Fibroblast of pulmonary artery (primary cell): ENCODE measurements at places on chromosomes 4 and X.

DNA sequence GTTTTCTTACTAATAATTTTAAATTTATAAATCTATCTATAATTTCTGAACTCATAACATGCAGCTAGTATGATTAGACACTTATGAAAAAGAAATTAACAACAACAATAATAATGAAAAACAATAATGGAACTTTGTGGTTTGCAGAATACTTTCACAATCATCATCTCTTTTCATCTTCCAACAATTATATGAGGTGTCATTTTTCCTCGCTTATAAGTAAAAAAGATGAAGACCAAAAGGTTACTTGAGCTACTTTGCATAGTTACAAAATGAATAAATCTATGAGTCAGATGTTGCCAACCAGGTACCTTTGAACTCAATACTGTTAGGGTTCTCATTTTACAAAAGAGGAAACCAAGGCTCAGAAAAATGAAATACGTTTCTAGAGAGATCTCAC lies 98.5 kb upstream of the ELOVL6 start:
- no peak for DNase-seq

GRCh38 chr4:65242156-65242846 lies 428.0 kb downstream of the EPHA5 start:
- no peak for DNase-seq

DNA sequence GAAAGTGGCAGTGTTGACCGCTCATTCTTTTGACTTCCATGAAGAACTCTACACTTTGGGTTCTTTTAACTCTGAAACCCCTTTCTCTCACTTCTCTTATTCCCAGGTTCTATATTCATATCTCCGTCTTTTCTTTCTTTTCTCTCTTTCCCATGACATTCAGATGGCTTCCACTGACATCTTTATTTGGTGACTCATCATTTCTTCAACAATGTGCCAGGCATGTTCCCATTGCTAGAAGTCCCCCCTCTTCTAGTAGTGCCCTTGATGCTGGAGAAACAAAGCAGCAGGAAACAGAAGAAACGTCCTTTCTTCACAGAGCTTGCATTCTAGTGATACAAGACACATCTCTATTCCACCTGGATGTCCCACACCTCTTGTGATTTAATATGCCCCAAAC lies 33.3 kb downstream of the PKD2 start:
- no peak for DNase-seq

- no peak for DNase-seq
Measured at GRCh38 chr4:159706704-159707103, 603.8 kb downstream of the RAPGEF2 start.

DNA sequence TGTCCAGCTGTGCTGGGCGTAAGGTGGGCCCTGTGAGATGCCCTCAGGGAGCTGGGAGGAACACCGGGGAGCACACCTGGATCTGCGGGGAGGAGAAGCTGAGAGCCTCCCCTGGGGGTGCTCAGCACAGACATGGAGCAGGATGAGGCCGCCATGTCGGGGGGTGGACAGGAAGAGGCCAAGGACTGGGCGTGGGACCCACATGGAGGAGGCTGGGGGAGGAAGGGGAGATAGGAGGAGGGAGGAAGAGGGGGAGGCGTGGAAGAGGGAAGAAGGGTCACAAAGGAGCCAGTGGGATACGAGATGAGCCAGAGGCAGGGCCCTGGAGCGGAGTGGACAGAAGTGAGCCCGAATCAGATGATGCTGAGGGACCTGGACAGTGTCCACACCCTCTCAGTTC lies 66.3 kb downstream of the ZFYVE28 start:
- DNase-seq: no peak

- DNase-seq: peak; percentile 59
Measured at GRCh38 chr4:87007528-87008446, 73.0 kb downstream of the AFF1 start.
